ENCODE measurements at places on chromosomes 2 and 18.

GRCh38 chr18:45321520-45321919 lies 293.8 kb upstream of the SLC14A2 start:
- no peak for DNase-seq

- DNase-seq = peak; percentile 54
These were observed at the start of the genes ASB3 and ERLEC1 for GRCh38 chr2:53786705-53787613. Gene ASB3, minus strand, starts transcription at chr2:53786953. Its CDS starts 21,381 bp downstream, at chr2:53765572. Gene ERLEC1, plus strand, starts transcription at chr2:53787044. Its CDS starts 167 bp downstream, at chr2:53787211.

DNA sequence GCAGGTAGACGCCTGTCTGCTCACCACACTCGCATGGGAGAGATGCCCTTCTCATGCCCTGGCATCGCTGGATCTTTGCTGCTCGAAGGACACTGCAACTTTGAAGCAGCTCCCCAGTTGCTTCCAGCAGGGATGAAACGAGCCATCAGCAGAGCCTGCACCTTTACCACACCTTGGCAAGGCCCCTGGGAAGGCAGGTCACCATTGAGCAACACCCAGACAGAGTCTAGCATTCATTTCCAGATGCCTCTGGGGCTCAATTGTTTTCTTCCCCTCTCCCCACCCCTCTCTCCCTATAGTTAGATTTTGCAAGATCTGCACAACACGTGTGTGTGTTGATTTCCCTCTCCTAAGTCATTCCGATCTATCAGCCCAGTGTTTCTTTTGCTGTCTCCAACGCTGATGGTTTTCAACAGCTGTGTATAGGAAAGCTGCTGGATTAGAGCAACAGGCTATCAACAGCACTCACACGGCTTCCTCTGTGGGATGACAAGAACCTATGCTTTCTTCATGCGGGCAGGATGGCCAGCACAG lies 25.6 kb upstream of the INHBB start:
- DNase-seq = no peak

- no peak for DNase-seq
These were observed 45.1 kb downstream of the TET3 start for GRCh38 chr2:74029714-74030397.

GRCh38 chr2:226514895-226515294 lies 284.7 kb downstream of the IRS1 start:
- no peak for DNase-seq
